NCI-H2227 treated with DMSO at 0.1 percent for 48 hours (cell line): ENCODE measurements at places on chromosomes 7 and 10.

DNA sequence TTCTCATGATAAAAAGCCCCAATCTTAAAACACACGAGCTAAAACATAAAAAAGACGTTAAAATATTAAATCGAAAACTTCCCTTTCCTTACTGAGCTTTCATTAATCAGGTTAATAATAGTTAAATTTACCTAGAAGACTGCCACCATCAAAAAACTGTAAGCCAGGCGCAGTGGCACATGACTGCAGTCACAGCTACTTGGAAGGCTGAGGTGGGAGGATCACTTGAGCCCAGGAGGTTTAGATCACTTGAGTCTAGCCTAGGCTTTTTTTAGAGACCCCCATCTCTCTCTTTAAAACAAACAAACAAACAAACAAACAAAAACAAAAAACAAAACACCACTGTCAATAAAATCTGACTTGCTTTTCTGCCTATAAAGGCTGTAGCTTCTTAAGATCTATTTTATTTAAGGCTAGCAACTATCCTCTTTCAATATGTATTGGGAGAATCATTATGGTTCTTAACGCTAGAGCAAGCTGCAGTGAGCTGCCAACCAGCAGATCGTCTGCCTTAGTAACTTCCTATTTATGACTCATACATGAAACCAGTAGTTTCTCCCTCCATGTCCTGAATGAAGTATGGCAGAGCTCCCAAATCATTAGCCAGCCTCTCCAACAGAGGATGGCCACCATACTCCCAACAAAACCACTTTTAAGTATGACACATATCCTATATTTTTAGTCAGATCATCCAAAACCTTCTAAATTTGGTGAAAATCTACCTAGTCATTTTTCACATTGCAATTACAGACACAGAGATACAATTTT, 163.7 kb downstream of the SRPK2 start:
- DNase-seq, result peak; percentile 42

DNA sequence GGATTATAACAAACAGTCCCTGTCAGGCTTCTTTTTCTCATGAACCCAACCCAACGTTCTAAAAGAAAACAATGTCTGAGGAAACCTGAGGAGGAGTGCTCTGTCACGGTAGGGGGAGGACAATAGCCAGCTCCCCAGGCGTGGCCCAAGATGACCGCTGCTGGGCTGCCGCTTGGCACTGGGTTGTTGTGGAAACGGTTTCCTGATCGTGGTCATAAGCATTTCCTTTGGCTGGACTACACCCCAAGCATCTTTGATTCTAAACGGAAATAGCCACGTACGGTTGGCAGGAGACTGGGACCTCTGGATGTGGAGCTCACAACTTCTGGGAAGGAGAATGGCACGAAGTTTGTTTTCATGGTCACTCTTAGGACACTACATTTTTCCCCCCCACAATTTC, 30.4 kb upstream of the DMBT1 start:
- DNase-seq, result no peak

GRCh38 chr7:2810682-2811415, 33.3 kb downstream of the GNA12 start:
- no peak for DNase-seq

DNA sequence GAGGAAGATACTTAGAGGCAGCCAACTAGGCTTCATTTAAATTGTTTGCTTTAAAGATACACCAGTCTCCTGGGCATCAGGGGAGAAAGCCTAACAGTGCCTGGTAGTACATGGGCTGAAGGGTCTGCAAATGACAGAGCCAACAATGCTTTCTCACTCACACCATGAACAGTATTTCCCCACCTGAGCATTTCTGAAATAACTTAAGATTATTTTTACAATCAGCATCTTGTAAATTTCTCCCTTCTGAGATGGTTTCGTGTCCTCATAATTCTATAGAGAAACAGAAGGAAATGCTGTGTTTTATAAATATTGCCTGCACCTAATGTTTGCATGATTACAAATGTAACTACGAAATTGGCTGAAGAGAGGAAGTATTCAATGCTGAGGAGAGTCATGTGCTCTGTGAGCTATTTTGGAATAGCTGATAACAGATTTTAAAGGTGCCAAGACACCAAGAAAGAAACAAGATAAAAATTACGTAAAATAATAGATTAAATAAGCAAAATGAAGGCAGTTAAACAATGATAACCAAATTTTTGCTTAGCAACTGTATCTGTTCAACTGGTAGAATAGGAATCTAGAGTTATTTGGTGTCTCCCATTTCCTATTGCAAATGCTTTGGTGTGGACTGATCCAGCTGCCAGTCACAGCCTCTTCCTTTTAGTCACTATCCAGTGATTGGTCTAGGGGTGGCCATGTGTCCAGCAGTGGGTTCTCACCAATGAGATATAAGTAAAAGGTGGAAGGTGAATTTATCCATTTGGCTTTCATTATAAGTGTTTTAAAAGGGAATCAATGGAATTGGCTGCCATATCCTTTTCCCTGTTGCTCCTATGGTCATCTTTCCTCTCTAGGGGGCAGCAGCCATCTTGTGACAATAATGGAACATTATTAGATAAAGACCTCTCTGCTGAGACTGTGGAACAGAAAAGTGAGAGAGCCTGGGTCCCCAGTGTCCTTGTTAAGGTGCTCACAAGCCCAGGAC, 167.9 kb upstream of the SLC26A5 start:
- DNase-seq, result peak; percentile 13

GRCh38 chr10:80144067-80144695, 11.7 kb downstream of the PLAC9 start:
- DNase-seq, result no peak

GRCh38 chr10:59134785-59135184, 41.7 kb upstream of the PHYHIPL start:
- no peak for DNase-seq

DNA sequence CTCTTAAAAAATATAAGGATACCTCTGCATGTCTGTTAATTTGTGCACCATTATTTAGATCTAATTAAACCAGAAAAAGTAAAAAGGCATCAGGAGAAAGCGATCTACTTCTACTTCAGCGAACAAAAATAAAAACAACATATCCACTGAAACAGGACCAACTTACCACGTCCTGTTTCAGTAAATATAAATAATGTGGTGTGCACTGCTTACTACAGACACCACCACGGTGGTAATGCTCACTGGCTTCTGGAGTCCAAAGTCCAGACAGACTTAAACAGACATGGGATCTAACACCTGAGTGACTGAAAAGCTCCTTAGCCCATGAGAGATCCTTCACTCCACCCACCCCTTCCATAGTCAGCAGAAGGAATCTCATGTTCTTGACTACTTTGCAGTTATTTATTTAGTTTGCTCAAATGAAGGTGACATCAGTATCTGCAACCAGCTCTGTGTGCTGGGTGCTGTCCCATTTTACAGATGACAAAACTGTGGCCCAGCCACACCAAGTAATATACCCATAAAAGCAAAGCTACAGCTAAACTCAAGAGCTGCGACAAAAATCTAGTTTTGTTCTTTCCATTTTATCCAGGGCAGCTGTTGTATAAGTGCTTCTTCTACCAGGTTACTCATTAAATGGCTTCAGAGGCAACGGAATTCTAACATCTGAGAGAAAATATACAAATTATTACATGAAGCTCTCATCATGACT, 62.1 kb upstream of the NCAPG2 start:
- no peak for DNase-seq

GRCh38 chr10:123890226-123890625, 1.4 kb downstream of the CPXM2 start:
- no peak for DNase-seq

DNA sequence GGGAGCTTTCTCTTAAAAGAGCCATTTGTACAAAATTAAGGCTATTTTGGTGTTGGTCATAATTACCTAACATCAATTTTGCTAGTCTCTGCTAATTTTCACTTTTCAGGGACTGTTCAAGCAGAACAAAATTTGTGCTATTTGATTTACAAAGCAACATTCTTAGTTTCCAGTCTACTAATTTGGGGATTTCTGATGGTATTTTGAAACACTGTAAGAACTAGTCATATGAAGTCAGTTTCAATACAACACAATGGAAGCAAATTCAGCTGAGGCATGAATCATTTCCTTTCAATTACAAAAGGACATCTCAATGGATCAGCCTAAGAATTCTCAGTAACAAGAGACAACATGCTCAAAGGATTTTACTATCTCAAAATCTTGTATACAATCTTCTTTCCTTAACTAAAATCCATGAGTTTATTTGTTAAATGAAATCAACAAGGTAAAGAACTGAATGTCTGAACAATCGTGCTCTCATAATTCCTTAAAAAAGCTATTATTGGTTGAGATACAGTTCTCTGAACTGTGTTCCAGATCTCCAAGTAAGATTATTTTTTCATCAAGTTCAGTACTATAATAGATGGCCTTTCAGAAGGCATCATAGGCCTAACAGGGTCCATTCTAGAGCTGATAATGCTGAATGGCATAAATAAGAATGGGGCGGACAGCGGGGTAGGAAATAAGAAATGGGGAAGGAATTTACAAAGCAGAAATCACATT, 144.6 kb downstream of the NRCAM start:
- DNase-seq, result no peak

GRCh38 chr7:98483964-98484545, 83.2 kb upstream of the BAIAP2L1 start:
- no peak for DNase-seq

- no peak for DNase-seq
Observed at GRCh38 chr10:99224766-99225165, 10.9 kb downstream of the HPSE2 start.

- no peak for DNase-seq
Observed at GRCh38 chr10:35208536-35208935, 81.9 kb downstream of the CREM start.

DNA sequence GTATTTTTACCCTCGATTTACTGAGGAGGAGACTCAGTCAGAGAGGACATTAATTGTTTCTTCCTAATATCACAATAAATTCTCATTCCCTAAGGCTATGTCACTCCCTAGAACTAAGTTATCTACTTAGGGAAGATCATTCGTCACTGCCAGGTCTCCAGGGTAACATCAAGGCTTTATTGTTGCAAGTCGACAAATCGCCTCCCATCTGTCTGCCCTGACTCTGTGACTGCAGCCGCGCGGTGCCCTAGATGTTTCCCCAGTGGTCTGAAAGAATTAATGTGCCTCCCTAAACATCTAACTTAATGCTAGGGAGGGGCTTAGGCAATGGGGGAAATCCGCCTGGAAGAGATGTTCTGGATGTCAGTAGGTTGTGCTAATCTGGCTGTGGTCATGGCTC, 558.8 kb upstream of the C7orf33 start:
- DNase-seq, result no peak

- no peak for DNase-seq
Observed at GRCh38 chr7:70751895-70752294, 380.0 kb upstream of the GALNT17 start.

DNA sequence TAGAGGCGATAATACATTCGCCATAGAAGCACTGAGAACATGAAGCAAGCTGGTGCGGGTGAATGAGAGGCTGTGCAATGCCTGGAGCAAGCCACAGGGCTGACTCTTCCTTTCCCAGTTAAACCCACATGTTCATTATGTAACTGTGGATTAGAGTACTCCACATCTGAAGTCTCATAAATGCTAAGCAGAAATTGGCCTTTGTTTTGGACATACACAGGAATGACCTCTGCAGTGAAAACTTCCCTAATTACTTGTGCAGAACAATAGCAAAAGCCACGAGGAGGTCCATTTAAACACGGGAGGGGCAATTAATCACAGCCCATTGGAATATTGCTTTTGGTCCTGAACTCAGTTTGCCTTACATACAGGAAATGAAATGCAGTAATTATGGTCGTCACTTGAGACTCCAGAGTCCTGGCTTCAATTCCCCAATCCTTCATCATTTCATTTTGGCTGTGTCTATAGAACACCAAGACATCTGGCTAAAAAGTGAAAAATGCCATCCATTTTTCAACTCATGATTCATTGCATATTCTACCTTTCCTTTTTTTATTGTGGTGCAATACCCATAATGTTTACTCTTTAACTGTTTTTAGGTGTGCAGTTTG, 78.7 kb upstream of the CXCL12 start:
- DNase-seq, result no peak

- no peak for DNase-seq
Observed at GRCh38 chr10:126956712-126957108, 51.5 kb downstream of the DOCK1 start.

DNA sequence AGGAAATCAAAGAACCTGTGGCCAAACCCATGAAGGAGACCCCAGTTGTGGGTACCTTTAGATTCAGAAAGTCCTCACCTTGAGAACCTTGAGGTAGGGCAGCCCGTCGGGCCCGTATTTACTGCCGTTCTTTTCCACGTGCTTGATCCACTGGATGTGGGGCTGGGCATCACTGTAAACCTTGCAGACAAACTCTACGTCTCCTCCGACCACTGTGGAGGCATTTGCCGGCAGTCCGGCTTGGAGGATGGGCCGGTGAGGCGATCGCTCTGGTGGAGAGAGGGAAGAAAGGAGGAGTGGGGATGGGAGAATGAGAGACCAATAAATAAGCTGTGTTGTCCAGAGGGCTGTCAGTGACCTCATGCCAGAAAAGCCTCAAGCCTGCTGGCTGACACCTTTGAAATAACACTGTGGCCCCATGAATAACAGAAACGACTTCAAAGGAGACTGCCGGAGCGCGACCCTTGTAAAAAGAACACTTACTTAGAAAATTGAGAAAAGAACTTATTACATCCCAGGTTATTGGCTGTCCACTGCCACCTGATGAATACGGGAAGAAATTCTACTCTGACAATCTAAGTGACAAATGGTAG, 78.2 kb downstream of the FGFR2 start:
- no peak for DNase-seq

GRCh38 chr10:114940735-114941134, 2.7 kb downstream of the TRUB1 start:
- DNase-seq, result no peak
